ENCODE measurements at places on chromosomes 7 and 10.

GRCh38 chr7:85322252-85322651 is 135.4 kb upstream of the SEMA3D start:
- no peak for DNase-seq

- no peak for DNase-seq
These were observed 32.5 kb downstream of the GNA12 start for GRCh38 chr7:2811476-2812113.

- no peak for DNase-seq
These were observed 79.5 kb upstream of the SVIL start for GRCh38 chr10:29714096-29714874.

GRCh38 chr10:73905256-73906020 is 5.5 kb upstream of the PLAU start:
- DNase-seq: no peak

- no peak for DNase-seq
These were observed 180.6 kb downstream of the SND1 start for GRCh38 chr7:127832592-127832991.

DNA sequence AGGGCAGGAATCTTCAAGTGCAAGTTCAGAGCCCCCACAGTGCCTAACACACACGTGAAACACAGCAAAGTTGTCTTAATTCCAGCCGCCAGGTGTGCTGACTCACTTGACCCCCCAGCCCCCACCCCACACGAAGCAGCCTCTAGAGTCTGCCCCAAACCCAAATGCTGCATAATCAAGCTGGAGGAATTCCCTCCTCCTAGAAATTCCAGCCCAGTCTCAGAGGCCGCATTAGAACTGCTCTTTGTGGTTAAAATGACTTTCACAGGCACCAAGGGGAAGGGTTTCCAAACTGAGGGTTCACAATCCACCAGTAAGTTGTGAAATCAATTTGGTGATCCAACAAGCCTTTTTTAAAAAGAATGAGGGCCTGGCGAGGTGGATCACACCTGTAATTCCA is 67.0 kb upstream of the PLXNA4 start:
- no peak for DNase-seq

DNA sequence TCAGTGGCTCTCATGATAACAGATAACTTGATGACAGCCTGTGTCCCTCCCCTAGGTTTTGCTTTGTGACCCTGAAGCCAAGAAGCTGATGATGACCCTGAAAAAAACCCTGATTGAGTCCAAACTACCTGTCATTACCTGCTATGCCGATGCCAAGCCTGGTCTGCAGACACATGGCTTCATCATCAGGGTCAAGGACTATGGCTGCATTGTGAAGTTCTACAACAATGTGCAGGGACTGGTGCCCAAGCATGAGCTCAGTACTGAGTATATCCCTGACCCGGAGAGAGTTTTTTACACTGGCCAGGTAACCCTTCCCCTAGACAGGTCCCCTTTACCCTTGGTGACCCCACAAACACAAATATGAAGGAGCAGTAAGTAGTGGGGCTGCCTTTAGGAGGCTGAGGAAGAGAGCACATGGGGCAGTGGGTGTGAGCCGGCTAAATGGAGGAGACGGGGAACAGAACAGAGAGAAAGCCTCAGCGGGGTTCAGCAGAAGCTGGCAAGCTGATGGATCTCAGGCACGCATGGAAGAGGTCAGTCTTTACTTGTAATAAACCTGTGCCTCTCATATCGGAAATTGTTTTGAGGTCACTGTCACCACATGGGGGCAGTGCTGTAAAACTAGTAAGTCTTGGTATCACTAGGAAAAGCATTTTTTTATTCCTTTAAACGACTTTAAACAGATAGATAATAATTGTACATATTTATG is 20.2 kb downstream of the PDCD11 start:
- DNase-seq: peak; percentile 53

- no peak for DNase-seq
These were observed 875.4 kb downstream of the LRMDA start for GRCh38 chr10:76306856-76307255.
